ENCODE measurements at places on chromosomes 6 and 20.

- DNase-seq: no peak
Measured at GRCh38 chr6:3793545-3793944, 42.0 kb upstream of the PXDC1 start.

DNA sequence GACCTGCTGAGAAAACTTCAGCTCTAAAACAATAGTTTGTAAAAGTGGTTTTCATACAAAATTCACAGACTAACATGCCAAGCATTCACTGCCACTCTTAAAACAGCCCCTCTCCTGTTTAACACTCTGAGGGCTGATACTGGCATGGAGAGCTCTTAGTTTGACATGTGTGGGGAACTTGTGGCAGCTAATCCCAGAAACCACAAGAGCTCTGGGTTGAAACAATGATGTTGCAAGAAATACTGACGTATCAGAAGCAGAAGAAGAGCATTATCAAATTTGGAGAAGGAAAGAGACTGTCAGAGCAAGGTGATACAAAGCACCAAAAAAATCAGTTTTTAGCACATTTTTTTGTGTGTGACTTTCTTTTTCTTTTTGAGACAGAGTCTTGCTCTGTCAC lies 5.1 kb downstream of the BEND3 start:
- DNase-seq: no peak

- DNase-seq: no peak
Measured at GRCh38 chr6:110285306-110286060, 72.7 kb downstream of the METTL24 start.

DNA sequence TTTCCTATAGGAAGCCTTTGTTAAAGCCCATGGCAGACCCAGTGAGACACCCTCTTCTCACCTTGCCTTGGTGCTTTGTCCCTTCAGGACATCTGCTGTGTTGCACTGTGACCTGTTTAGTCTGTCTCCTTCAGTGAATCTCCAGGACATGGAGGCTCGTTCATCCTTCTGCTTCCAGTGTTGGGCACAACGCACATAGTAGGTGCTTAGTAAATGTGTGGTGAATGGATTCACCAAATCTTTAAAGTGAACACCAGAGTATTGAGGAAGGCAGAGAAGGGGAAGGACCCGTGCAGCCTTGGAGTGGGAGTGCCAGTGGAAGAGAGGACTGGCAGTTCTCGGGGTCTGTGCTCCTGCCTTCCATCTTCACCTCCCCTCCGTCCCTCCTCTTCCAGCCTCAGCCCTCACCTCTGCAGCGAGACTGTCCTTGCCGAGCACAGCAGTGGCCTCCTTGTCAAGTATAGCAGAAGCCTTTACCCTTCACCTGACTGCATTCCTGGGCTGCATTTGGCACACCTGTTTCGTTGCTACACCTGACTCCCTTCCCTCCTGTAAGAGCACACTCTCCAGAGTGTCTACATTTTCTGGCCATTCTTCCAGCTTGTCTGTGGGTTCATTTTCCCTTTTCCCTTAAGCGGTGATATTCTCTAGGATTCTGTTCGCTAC lies 49.2 kb downstream of the ARID1B start:
- no peak for DNase-seq

DNA sequence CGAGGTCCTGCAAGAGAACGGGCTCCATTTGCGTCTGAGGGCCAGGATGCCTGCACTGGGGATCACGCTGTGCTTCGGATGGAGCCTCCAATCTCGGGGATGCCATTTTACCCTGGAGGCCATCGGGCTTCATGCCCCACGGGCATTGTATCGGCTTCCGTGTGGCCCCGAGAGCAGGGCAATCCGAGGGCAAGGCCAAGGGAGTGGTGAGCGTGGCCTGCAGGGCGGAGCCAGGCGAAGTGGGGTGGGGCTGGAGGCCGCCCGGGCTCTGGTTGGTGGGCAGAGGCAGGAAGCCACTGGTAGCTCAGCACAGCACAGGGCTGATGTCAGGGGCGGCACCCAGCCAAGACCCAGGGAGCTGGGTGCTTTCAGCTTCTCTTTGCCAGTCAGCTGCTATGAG lies 57.5 kb upstream of the BHLHE23 start:
- no peak for DNase-seq

DNA sequence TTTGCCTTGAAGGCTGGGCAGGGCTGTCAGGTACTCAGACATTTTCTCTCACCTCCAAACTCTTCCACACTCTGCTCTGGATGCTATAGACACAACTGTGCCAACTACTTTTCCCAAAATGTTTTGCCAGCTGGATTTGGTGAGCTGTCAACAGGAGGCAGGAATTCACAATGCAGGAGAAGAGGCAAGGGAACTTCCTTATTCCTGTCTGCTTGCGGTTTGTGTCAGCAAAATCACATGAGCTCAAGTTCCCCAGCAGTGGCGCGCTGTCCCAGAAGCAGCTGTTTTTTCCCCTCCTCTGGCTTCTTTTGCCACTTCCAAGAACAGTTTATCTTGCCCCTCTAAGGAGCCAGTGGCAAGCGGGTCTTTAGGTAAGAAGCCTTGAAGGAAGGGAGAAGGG lies 608.2 kb downstream of the PRKN start:
- peak; percentile 3 for DNase-seq

- DNase-seq: no peak
Measured at GRCh38 chr6:15966000-15966520, 162.8 kb upstream of the MYLIP start.

DNA sequence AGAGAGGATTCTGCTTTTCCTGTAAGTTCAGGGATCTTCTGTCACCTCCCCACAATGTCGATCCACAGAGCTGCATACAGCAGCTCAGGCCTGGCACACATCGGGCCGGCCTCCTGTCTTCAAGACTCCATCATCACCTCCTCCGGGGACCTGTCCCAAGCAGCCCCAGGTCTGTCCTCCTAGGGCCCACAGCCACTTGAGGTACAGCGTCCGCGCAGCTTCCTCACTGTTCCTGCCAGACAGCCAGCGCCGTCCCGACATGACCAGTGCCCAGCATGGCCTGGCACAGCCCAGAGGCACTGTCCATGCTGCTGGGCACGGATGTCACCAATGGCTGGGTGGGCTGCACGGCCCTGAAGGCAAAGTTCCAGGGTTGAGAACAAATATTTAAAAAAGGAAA lies 101.6 kb downstream of the DLL1 start:
- no peak for DNase-seq

- DNase-seq: no peak
Measured at GRCh38 chr20:49540687-49541435, 27.1 kb downstream of the PTGIS start.
